ENCODE measurements at places on chromosomes 11 and 22. TPM values are rescaled to one million over a fixed set of nuclear protein-coding genes. Genes with fewer than 3 reads are reported as not detected.

DNA sequence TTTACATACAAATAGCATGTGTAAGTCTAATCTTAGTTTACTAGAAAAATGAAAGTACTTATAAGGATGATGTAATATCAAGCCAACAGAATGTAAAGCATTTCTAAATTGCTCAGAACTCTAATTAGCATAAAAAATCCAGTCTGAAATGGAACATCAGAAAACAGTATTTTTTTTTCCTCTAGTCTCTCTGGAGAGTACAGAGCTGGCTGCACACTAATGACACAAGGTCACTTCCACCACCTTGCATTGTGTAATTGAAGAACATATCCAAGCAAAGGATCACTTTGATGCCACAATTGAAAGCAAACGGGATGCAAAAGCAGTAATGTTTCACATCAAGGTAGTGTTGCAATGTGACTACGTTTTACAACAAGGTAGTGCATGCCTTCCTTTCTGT is 548.0 kb upstream of the LUZP2 start:
- DNase-seq, result no peak

DNA sequence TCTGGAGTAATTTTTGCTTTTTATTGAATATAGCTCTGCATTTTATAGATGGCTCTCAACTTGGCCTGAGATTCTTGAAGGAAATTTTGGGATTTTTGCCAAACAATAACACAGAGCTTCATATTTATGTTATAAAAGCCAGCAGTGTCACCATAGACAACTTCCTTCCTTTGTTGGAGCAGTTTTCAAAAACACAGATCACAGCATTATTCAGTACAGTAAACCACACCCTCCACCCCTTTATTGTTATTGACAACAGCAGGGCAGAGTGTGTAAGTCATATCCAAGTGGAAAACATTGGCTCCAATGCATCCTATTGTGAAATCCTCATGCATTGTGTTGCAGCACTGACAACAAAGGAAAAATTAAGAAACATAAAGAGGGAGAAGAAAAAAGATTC is 62.6 kb upstream of the PRSS23 start:
- no peak for DNase-seq

- DNase-seq, result no peak
Observed at GRCh38 chr11:121644187-121644512, 191.4 kb upstream of the SORL1-AS1 start.

- DNase-seq, result peak; percentile 90
Observed at GRCh38 chr22:37533995-37534394, 14.8 kb upstream of the CARD10 start.

The NEFH gene
- under 0.01 TPM for total RNA-seq

- DNase-seq, result no peak
Observed at GRCh38 chr22:25942115-25942855, 200.3 kb downstream of the MYO18B start.

The OR8H3 gene
- total RNA-seq, result not detected

- no peak for DNase-seq
Observed at GRCh38 chr11:76510060-76511047, 65.5 kb downstream of the EMSY start.

The NDUFS3 gene
- 56.9 TPM for total RNA-seq

DNA sequence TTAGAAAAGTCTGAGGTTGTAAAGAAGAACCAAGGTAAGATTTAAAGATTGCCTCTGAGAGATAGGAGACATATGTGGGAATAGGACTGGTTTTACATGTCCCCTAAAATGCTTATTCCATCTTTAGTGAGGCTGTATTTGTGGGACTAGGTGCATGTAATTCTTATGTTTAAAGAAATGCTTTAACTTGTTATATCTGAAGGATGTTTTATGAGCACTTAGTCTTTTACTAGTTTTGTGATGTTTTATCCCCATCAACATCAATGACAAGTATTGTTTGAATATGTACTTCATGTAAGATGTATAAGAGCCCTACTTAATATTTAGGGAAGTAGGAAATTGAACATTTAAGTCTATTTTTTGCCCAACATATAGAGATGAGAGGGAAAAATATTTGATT is 24.7 kb downstream of the GRAMD1B start:
- peak; percentile 39 for DNase-seq

The LTBP3 gene
- total RNA-seq, result 40.7 TPM

DNA sequence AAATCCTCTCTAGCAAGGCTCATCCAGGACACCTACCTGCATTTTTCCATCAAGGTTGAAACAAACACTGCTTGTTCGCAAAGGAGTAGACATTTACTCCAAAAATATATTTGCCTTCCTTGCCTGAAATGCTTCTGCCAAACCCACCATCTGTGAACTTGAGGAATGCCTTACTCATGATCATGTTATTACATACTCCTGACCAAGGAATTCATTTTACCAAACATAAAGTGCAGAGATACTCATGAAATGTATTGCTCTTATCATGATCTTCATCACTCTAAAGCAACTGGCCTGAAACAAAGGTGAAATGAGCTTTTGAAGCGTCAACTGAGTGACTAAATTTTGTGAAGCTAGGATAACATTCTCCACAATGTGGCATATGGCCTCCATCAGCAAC is 243.1 kb upstream of the CCDC179 start:
- no peak for DNase-seq

DNA sequence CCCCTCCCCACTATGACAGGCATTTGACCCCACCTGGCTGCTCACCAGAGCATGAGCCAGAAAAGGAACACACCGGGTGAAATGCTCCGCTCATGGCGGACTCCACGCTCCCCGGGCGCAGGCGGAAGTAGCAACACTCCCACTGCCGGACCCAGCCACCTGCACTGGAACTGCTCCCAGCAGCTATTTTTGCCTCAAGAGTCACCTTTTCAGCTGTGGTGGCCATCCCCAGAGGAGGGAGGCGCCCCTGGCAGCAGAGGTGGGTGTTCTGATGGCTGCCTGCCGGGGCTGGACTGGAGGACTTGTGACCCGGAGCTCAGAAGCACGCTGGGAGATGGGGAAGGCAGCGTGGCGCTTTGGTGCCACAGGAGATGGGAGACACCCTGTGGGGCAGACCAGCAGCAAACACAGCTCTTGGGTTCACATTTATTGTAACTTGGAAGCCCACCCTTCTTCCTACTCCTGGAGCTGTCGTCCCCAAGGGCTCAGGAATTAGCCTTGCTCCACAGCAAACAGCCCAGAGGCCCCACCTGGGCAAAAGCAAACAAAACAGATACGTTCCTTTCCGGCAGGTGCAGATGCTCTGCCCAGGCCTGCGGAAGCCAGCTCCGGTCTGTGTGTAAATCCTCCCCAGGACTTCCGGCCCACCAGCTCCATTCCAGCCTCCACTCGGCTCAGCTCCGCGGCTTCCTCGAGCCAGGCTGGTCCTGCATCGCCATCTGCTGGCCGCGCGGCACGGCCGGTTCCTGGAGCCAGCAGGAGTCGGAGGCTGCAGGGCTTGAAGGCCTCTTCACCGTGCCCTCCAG is 3.7 kb downstream of the RPS19BP1 start:
- peak; percentile 96 for DNase-seq

DNA sequence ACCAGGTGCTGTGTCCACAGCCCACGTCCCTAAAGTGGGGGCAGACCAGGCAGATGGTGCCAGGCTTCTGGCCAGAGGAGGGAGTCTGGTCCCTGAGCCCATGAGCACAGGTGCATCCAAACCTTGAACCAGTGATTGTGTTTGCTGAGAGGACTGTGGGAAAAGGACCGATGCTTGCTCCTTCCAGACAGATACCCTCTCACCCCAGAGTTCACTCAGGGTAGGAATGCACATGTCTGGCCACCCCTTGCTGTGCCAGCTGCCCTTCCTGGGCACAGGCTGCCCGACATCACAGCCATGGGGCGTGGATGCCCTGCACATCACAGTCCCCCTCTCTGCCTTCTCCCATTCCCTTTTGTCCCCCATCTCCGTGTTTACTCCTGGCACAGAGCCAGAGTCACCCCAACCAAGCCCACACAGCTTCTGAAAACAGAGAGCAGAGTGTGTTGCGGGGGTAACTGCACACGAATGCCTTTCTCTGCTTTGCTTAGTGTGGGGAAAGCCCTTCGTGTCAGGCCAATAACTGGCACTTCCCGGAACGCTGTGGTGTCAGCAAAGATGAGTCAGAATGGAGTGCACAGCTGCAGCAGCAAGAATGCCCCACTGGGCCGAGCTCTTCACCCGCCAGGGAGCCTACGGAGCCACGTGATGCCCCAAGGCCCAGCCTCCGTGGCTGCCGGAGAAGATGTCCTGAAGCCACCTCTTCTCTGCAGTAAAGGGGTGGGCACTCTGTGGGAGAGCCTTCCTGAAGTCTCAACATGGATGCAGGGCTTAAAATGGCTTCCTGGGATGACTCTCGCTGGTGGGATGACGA is 7.6 kb downstream of the CARS1 start:
- peak; percentile 99 for DNase-seq

DNA sequence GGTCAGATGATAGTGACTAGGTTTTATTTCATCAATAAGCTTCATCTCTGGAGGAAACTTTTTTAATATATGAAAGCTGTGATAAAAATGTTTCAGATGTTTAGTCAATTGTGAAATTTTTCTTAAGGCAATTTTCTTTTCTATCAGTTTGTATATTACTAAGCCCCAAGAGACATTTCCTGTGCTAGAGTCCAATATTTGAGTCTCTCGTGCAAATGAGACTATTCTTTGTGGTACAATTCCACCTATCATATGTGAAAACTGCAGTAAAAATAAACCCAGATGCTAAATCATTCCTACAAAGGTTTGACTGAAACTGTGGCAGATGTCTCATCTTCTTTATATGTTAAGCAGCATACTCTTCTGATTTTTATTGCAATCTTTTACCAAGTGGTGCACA is 28.0 kb downstream of the CTR9 start:
- DNase-seq, result no peak

The EIF3F gene
- 286 TPM for total RNA-seq

- DNase-seq, result no peak
Observed at GRCh38 chr11:116445108-116446047, 327.4 kb downstream of the BUD13 start.

- peak; percentile 37 for DNase-seq
Observed at GRCh38 chr11:126511475-126512115, 156.1 kb downstream of the ST3GAL4 start.
